ENCODE measurements at places on chromosomes 4 and X.

DNA sequence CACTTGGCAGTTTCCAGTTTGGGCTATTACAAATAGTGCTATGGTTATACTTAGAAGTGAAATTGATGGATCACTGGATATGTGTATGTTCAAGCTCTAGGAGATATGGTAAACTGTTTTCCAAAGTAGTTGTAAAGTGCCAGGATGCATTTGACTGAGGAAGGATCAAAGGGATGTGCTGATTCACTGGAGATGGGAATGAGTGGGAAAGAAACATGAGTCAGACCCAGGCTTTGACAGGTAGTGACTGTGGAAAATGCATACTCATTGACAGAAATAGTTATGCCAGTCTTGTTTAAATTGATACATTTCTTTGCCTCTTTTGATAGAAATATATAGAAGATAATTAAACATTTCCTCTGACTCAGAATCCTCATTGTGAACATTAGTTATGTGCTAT is 77.9 kb downstream of the CEP135 start:
- DNase-seq: peak; percentile 24

- DNase-seq: peak; percentile 13
These were observed 336.3 kb upstream of the PITX2 start for GRCh38 chr4:110959041-110959643.

- DNase-seq: peak; percentile 40
These were observed 95.7 kb upstream of the AFAP1 start for GRCh38 chr4:8035371-8035780.

- DNase-seq: no peak
These were observed 140.2 kb upstream of the GYPA start for GRCh38 chr4:144280688-144281087.

- no peak for DNase-seq
These were observed 115.7 kb downstream of the SLIT2 start for GRCh38 chr4:20367446-20367845.

DNA sequence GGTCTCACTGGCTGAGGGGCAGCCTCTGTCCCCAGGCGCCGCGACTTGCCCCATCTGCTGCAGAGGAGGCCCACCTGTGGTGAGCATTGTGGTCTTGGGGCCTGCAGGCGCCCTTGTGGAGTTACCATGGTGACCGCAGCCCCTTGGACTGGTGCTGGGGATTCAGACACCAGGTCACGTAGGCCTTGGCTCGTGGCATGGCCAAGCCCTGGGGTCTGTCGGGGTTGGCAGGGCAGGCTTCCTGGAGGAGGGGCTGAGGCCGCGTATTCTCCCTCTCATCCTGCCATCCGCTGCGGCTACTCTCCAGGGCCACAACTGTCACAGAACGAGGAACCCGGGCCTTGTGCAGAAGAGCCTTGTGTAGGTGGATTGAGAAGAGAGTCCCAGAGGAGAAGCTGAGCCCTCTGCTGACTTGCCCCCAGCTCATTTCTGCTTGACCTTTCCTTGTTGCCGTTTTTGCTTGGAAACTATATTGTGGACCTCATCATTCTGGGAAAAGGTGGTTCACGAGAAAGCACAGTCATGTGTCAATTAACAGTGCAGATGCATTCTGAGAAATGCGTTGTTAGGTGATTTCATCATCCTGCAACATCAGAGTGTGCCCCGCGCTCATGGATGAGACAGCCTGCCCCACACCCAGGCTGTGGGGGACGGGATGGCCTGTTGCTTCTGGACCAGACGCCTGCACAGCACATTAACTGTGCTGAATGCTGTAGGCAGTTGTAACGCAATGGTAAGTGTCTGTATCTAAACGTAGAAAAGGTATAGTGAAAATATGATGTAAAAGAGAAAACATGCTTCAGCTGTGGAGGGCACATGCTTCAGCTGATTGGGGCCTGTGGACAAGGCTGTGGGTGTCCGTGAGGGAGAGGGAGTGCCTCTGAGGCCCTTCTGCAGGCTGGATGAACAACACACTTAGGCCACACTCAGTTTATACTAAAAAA is 38.5 kb downstream of the TRMT44 start:
- peak; percentile 9 for DNase-seq

DNA sequence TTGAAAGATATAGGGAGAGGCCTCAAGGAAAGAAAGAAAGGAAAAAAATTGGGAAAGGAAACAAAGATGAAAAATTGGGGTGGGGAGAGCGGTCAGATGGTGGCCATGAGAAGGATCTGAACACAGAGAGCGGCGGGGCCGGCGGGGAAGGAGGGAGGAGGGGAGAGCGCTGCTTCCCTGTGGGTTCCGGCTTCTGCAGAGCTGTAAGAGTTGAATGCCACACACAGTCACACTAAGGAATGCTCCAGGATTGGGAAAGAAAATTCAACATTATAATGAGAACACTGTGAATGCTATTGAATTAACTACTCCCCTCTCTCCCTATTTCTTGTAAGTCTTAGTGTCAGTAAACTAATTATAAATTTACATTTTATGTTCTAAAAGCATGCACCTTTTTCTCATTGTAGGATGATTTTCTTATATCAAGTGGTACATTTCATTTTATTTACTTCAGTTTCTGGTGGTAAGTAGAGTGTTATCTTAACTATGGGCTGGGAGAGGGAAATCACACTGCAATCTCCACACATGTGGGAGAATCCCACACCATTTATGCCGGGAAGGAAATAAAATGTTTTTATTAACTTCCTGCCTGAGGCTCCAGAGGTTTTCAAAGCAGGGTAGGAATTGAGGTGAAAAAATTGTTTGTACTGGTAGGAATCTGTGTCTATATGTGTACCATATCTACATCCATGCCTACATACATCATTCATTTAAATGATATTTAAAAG is 904 bp downstream of the F11 start:
- peak; percentile 23 for DNase-seq

GRCh38 chr4:118282692-118283091 is 70.1 kb downstream of the PRSS12 start:
- DNase-seq: peak; percentile 56

DNA sequence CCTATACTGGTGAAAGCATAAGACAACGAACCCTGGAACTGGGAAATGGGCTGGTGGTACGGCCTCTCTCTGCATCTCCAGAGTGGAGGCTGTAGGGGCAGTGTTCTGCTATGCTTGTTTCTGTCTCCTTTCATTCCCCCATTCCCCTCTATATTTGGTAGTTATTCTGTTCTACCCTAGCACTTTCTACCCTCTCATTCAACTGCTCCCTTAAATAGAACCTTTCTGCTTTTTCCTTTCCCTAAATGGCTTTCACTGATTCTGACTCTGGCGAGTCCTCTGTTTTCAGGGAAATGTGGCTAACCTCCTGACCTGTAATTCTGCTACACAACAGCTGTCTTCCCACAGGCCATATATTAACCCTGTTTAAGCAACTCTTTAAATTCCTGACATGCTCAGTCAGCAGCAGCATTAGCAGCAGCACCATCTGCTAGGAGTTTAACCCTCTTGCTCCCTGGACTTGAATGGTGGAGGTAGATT is 94.2 kb downstream of the CXCL13 start:
- DNase-seq: peak; percentile 85

DNA sequence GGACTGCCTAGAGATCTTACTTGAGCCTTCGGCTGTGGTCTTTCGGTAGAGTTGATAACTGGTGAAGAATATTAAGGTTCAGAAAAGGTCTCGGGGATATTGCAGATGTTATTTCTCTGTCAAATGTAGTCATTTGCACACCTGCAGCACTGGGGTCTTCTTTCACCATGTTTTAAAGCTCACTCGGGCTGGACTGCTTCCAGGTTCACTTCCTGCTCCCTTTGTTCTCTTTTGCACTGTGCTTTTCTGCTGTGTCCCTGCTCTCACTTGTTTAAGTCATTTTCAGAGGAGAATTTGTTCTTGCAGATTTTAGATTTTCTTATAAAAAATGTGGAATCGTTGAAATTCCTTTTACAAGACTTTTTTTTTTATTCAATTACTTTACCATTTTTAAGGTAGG is 68.5 kb downstream of the BMPR1B start:
- peak; percentile 11 for DNase-seq

DNA sequence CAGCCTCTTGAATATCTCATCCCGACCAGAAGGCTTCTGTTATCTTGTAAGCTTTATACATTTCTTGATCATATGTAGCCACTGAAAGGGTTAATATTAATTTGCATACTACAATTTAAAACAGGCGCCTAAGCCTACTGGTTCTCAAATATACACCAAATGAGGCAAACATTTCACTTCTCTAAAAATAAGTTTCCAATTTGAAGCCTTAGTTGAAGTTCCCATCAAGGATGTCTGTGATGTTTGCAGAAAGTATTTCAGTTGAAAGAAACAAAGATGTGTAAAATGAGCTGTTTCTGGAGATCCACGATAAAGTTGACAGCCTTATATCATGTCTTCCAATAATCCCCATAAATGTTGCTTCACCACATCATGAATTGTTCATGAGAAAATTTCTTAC is 70.6 kb downstream of the KIT start:
- DNase-seq: no peak

DNA sequence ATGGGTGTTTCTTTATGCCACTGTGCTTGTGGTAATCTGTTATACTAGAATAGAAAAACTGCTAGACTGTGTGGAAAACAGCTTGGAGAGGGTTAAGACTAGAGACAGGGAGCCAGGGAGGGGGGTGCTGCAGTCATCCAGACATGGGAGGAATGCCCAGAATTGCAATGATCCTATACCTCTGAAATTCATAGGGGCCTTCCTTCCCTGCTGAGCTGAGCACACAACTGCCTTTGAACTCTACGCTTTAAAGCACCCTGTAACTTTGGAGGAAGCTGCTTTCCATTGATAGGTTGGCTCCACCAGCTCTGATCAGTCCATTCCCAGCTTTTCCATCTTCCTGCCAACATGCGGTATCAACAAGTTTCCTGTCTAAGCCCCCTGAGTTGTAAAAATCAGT is 155.9 kb upstream of the RASGEF1B start:
- no peak for DNase-seq

DNA sequence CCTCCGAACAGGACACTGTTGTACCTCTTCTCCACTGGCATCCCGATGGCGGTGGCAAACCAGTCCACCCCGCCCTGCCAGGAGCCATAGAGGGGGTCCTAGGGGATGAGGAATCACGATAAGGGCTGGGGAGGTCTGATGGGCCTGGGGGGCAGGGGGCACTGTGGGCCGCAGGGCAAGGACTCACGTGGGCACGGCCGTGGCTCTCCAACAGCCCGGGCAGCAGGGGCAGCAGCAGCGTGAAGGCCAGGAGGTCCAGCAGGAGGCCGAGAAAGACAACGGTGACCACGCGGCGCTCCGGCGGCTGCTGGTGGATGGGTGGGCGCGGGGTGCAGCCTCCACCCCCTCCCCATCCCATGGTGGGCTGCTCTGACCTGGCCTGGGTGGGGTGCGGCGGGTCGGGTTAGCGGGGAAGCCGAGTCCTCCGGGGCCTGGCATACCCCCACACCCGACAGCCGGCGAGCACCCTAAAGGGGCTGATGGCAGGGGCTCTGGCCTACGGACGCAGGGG is 29.6 kb downstream of the NOP14 start:
- no peak for DNase-seq

DNA sequence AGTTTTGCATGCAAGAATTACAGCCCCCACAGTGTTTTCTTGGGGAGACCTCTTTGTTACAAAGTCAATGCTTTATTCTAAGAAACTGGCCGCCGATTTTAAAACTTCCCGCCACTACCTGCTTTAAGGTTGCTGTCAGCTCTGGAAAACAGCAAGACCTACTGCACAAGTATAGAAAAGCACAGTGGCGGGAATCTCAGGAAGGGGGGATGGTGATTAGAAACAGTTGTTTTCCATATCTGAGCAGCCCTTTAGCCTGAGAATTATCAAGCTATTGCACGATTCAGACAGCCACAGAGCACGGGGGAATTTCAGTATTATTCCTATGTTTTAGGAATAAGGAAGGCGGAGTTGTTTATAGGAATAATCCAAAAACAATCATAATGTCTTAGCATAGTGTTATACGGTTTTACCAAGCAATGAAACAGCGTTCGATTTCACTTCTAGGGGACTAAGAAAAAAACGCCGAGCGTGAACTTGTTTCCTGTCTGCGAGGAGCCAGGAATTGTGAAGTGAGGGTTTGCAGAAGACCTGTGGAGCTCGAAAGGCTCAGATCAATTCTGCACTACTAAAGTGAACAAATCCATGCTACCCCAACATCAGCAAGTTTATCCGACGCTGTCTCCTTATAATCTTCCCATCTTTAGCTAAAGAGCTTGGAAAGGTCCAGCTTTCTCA is 81.3 kb downstream of the HMGN5 start:
- no peak for DNase-seq

DNA sequence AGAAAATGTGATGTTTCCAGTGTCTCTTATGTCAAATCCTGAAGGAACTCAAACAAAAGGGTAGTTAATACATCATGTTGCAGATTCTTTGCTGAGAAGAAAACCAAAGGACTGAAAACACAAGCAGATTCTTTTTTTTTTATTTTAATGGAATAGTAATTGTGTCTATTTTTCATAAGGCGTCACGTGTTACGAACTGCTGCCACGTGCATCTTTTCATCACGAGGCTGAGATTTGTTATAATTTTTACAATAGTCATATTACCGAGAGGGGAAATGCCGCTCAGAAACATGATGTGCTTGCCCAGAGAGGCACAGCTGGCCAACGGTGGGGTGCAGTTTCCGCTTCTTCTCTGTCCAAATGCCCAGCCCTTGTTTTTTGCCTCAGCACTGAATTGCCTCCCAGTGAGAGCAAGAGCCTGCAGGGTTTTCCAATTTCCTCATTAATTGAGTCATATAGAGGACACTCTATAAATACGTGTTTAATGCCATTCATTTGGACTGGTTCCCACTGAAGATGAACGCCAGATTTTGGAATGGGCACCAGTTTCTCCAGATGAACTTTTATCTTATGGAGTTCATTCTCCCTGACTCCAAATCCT is 225.3 kb downstream of the STK32B start:
- DNase-seq: no peak

DNA sequence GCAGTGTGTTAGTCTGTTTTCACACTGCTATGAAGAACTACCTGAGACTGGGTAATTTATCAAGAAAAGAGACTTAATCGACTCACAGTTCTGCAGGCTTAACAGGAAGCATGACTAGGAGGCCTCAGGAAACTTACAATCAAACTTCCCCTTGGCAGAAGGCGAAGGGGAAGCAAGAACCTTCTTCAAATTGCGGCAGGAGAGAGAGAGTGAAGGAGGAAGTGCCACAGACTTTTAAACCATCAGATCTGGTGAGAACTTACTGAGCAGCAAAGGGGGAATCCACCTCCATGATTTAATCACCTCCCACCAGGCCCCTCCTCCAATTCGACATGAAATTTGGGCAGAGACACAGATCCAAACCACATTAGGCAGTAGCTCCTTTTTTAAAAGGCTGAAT is 59.2 kb upstream of the LEF1 start:
- no peak for DNase-seq

GRCh38 chrX:45774961-45775360 is 574.3 kb upstream of the DIPK2B start:
- peak; percentile 83 for DNase-seq

GRCh38 chr4:106172861-106173260 is 143.1 kb downstream of the TBCK start:
- no peak for DNase-seq
